ENCODE measurements at places on chromosomes 16 and 17.

DNA sequence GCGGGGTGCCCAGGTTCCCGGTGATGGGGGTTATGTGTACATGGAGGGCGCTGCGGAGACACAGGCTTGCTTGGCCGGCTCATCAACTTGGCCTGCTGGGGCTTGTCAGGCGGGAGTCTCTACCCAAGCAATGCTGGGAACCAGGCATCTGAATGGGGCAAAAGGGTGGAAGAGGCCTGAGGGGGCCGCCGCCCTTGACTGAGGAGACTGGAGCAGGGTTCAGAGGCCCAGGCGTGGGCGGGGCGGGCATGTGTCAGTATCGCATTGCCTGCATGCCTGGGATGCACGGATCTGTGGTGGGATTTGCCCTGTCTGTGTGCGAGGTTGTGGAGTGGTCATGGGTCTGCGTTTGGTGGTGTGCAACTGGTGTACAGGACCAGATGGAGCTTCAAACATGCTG is 21.1 kb downstream of the ARHGAP23 start:
- DNase-seq, result no peak

DNA sequence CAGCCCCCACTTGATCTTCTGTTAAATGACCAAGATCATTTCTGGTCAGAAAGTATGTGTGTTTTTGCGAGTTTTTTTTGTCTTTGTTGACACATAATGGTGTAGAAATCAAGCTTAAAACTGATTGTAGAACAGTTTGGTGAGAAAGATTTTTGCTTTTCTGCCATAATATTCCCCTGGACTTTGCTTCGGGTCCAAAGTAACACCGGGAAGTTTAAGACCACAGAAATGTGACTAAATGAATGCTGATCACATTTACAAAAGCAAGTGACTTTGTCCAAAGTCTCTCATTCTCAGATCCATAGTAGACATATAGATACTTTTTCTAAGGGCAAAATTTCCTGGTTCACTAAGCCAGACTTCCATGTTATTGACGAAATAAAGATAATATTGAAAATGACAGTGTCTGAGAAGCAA is 2.6 kb downstream of the FAM20A start:
- no peak for DNase-seq

DNA sequence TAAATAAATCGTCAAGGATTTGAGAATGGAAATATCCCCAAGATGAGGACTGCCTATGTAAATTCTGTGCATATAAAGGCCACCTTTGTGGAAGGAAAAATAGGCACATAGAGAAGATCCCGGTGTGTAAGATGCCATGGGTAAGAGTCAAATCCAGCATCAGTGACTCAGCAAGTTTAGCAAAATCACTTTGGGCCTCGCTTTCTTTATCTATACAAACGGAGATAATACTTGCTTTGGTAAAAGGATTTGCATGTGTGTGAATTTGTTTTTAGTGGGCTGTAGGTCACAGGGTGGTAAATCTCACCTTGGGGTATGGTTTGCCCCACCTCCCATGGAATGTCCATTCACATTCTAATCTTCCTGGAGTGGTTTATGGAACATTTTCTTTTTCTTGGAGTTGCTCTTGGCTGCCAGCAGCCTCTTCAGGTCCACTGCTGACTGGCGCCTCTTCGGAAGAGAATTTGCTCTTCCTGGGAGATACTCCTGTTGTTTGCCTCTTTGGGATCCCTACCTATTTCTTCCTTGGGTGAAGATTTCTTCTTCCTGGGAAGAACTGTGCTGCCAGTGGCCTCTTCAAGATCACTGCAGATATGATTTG is 587.6 kb downstream of the CDH11 start:
- DNase-seq, result no peak

- DNase-seq, result no peak
Observed at GRCh38 chr17:72837335-72837734, 255.2 kb downstream of the SLC39A11 start.

DNA sequence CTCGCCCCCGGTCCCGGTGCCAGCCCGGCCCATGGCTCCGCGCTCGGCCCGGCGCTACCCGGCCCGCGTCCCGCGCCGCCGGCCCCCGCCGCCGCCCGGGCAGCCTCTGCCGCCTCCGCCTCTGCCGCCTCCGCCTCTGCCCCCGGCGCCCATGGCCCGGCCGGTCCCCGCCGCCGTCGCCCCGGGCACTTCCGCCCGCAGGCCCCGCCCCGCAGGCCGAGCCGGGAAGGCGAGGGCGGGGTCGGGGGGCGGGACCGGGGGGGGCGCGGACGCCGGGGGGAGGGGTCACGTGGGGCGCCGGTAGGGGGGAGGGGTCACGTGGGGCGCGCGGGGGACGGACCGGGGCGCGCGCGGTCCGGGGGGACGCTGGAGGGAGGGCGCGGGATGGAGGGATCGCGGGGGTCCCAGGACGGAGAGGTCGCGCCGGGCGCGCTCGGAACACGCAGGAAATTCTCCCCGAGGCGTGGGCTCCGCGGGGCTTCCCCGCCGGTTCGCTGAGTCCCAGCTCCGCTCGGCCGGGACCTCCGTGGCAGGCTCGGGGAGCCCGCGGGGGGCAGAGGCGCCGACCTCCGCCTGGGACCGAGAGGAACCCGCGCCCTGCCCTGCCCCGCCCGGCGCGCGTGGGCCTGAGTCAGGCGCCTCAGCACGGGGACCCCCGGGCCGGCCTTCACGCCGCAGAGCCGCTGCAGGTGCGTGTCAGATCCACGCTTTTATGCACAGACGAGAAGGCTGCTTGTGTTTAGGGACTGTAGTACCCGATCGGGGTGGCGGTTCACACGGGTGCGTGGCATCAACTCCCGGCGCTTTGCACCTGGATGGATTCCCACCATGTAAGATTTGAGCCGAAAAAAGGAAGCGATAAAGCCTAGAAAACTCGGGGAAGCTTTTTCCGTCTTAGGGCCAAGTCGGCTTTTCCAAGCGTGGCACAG is at the start of gene PGAP6:
TSS of gene PGAP6 (minus strand) at position 190 of the 929 bp plus-strand sequence. CDS start at position 33, 157 bp downstream.
- peak; percentile 38 for DNase-seq

- no peak for DNase-seq
Observed at GRCh38 chr17:39525801-39526506, 64.7 kb downstream of the CDK12 start.

DNA sequence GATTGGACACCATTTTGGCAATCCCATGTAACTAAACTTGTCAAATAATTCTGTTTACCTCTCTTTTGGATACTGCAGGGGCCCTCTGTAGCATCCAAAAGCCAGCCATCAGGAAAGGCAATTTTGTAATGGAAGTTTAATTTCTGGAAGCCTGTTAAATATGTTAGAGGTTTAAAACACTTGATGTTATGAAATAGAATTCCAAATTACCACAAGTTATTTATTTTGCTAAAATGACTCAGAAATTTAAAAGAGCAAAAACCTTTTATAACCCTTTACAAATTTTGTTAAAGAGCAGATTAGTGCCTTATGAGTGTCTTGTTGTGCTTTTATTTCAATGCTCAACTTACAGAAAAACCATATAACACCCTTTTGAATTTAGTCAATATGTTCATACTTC is 20.0 kb upstream of the TNFSF12 start:
- no peak for DNase-seq

DNA sequence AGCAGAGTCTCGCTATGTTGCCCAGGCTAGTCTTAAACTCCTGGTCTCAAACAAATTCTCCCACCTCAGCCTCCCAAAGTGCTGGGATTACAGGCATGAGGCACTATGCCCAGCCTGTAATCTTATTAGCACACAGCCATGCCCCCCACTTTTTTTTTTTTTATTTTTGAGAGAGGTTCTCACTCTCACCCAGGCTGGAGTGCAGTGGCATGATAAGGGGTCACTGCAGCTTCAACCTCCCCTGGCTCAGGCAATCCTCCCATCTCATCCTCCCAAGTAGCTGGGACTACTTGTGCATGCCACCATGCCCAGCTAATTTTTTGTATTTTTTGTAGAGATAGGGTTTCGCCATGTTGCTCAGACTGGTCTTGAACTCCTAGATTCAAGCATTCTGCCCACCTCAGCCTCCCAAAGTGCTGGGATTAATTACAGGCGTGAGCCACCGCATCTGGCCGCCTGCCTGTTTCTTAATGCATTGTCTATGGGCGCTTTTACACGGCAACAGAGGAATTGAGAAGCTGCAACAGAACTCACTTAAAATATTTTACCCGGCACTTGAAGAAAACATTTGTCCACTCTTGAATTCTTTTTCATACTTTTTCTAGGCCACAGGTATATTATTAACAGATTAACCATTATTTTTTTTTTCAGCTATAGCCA is 8.8 kb upstream of the CEP20 start:
- no peak for DNase-seq

DNA sequence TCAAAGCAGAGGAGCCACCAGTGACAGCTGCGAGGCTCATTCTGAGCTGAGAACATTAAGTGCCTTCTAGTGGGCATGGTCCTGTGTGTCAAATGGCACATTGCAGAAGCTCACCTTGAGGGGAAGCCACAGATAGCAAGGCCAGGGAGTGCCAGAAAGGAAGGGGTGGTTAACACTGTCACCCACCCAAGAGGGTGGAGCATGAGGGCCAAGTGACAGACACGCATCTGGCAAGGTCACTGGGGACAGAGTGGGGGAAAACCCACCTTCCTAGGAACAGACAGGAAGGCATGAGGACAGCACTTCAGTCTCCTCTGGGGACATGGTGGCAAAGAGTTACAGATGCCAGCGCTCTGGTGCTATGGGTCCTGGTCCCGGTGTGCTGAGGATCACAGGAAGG is 22.1 kb downstream of the NUBP1 start:
- DNase-seq, result no peak

DNA sequence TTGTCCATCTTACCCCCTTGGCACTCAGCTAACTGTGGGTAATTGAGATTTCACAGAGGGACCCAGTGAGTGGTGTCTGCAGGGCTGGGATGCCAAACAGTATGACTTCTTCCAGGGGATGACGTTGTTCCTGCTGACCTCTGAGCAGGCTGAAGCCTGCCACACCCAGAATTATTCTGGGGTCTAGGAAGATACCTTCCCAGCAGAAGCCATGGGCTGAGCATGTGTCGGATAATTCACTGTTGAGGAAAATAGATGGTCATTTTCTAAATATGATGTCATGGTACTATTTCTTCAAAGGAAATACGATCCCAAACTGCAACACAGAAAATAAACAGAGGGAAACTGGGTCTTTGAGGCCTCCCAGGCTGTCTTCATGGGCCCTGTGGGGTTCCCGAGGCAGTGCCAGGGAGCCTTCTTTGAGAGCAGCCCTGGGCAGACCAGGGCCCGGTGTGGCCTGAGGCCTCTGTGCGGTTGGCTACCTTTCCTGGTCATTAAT is 17.4 kb downstream of the WNT9B start:
- DNase-seq, result no peak

GRCh38 chr16:19737306-19738038 is 19.4 kb downstream of the IQCK start:
- no peak for DNase-seq

GRCh38 chr17:3004150-3004801 is 59.1 kb downstream of the OR1D5 start:
- peak; percentile 41 for DNase-seq

- no peak for DNase-seq
Observed at GRCh38 chr17:44915862-44916780, 821 bp upstream of the GFAP start.

- DNase-seq, result no peak
Observed at GRCh38 chr17:9227819-9228407, 206.6 kb downstream of the NTN1 start.

DNA sequence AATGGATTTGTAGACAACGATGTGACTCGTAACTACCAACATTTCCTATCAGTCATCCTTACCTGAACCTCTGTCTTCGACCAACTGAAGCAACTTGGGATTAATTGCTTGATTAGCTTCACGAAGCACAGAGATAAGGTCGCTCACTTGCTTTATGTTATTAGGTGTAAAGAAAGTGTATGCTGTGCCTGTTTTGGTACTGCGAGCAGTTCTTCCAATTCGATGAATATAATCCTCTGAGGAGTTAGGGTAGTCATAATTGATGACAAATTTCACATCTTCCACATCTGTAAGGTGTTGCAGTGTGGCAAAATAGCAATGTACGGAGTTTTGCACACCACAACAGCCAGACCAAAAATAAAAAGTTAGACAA is 3.6 kb upstream of the POLG2 start:
- no peak for DNase-seq

- DNase-seq, result no peak
Observed at GRCh38 chr16:68362947-68363657, 52.3 kb downstream of the PRMT7 start.

DNA sequence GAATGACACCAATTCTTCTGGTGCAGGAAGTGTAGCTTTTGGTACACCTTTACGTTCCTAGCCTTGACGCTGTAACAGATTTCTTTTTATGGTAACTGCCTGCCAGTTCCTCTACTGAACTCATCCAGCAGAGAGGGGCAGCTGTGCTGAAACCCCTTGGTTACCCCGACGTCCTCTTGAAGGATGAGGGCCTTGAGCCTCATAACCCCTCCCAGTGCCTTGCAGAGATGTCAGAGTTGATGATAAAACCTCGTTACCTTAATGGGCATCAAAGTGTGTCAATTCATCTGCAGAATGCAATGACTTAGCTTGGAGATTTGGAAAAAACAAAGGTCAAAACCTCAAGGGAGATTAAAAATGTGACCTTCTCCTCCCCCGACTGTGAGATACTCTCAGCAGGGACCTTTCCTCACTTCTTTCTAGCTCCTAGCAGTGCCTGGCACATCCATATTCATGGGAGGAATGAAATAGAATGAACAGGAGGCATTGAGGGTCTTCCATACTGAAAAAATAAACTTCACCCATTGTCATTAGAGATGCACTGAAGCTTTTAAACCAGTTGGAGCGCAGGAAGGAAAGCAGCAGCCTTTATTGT is 69.2 kb downstream of the SDR42E1 start:
- no peak for DNase-seq

DNA sequence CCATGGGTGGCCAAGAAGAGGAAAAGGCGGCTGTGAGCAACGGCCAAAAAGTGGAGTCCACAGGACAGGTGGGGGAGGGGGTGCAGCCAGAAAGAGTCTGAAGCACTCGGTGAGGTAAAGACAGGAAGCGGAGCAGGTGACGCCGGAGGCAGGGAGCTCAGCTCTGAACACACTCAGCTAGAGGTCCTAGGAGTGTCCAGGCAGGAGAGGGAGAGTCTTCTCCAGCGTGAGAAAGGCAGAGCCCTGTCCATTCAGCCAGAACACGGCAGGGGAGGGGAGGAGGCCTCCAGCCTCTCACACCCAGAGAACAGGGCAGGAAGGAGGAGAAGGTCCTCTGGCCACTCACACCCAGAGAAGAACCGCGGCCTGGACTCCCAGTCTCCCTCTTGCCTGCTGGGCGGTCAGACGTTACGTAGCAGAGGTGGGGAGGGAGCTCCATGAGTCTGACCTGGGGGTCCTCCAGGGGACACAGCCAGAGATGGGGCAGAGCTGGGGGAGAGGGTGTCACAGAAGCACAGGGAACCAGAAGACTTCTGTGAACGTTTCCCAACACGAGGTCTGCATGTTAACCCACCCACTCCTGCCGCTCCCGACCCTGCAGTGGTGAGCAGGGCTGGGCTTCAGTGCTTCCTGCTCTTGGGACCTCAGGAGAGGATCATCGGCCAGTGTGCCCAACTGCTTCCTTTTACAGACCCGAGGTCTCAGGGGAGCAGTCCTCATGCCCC is 89.2 kb downstream of the ABR start:
- no peak for DNase-seq

- no peak for DNase-seq
Observed at GRCh38 chr16:67459066-67459860, 21.7 kb downstream of the ATP6V0D1 start.

DNA sequence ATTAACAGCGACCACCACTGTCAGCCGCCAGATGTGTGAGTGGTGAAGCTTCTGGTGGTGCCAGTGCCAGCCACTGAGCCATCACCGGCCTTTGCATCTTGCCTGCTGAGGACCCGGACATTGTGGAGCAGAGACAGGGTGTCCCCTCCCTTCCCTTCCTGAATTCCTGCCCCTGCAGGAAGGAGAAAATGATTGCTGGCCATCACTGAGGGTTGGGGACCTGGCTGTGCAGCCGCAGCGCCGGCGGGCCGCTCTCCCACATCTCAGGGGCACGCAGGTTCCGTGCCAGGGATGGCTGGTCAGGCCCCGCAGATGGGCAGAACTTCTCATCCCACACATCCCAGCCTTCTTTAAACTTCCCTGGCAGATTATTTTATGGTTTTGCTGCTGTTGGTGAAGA is 56.5 kb downstream of the RPTOR start:
- DNase-seq, result no peak

All from stimulated activated CD4-positive, alpha-beta T cell treated with anti-CD3 and anti-CD28 coated beads, TNF-alpha, amount 100 ng/mL, for 4 hours (primary cell).